GM03348 (cell line): ENCODE measurements at places on chromosomes 5 and 9.

- no peak for DNase-seq
These were observed 1126.2 kb upstream of the CDH9 start for GRCh38 chr5:28164568-28164967.

DNA sequence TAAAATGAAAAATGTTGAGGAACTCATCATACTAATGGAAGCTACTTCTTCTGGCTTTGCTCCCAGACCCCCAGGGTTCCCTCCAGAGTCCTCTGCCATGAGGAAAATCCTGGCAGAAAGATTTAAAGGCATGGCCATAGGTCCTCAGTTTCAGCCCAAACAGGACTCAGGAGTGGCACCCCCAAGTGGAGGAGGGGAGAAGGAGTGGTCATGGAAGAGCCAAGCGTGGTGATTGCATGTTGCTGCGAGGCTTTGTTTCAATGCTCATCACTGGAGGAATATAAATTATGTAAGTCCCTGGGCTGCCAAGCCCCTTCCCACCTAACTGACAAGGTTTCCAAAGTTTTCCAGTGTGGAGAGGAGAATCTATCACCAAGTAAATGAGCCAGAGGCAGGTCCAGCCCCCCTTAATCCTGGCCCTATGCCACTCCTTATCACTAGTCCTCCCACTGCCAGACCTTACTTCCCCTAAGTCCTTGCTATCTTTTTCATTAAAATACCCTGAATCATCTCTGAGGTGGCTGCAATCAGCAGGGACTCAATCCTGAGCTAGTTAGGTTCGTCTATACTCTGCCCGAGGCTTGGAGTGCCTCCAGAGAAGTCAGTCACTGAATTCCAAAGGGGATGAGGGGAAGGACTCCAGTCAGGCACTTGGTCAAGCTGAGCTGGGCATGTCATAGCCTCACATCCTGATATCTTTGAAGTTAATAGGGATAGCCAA is 70.7 kb upstream of the TAF1L start:
- no peak for DNase-seq

GRCh38 chr5:39063037-39063436 is 11.2 kb downstream of the RICTOR start:
- peak; percentile 8 for DNase-seq

- no peak for DNase-seq
These were observed 20.6 kb upstream of the PTGES start for GRCh38 chr9:129773262-129774048.

- DNase-seq: peak; percentile 16
These were observed 2.5 kb upstream of the KDM3B start for GRCh38 chr5:138349852-138350562.

DNA sequence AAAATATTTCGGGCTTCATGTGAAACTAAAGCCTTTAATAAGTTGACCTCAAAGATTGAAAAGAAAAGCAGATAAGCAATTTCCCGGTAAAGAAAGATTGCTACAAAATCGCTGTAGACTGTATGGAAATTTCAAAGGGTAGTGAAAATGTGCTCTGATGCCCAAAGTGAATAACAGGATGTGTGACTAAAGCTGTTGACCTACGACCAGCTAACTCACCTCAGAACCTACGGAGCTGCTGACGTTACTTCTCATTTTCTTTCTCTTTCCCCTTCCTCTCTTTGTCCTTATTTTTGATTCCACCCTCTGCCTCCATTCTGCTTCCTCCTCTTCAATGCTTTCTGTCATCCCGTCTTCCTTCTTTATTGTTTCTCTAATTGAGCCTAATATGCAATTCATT is 103.2 kb downstream of the PDE4D start:
- DNase-seq: no peak

DNA sequence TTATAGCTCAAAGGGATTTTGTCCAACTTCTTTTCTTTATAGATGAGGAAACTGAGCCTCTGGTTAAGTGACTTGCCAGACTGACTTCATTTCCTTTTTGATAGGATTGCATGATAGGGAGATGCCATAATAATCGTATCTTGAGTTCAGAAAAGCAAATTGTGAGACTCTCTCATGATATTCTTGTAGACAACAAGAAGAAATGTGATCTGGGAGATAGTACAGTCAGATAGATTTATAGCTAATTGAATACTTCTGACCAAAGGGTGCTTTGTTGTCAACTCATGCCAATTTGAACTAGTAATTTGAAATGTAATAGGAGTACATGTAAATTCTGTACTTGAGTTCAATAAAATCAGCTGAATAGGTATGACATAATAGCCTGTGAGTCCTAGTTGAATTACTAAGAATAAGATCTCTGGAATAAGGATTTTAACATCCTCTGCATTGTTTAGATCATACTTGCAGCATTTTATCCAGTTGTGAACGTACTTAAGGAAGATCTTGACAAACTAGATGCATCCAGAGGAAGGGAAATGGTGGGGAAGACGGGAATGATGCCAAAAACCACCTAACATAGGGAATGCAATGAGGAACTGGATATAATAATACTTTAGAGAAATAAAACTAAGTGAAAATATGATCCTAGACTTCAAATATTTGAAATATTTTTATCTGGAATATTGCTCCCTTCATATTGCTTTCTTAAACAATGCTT is 25.5 kb downstream of the CWC27 start:
- no peak for DNase-seq
